ENCODE measurements at places on chromosomes 5 and 9.
A peak's percentile ranks its signal among the peaks of the same experiment; 100 is the strongest.

GRCh38 chr5:174325431-174325830 lies 279.9 kb downstream of the NSG2 start:
- no peak for DNase-seq

GRCh38 chr5:148398698-148399121 lies 15.0 kb downstream of the FBXO38 start:
- DNase-seq = no peak

DNA sequence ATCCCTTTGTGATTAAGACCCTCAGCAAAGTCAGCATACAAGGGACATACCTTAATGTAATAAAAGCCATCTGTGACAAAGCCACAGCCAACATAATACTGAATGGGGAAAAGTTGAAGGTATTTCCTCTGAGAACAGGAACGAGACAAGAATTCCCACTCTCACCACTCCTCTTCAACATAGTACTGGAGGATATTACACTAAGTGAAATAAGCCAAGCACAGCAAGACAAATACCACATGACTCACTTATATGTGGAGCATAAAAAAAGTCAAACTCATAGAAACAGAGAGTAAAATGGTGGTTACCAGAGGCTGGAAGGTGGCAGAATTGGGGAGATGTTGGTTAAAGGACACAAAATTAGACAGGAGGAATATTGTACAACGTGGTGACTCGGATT lies 118.1 kb upstream of the NFIL3 start:
- DNase-seq = no peak

DNA sequence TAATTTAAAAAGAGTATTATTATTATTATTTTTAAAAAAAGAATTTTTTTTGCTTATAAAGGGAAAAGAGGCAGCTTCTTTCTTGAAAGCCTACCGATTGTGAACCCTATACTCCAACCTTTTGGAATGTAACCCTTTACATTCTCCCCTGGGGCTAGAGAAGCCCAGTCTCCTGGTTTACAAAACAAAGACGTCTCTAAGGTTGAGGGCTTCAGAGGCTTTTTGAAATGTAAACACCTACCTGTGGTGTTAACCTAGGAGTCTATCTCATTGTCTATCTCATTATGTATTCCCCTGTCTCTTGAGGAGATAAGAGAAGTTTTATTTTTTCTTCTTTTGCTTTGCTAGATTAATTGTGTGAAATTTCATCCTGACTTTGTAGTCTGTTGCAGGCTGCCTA lies 4.7 kb downstream of the TNFSF8 start:
- no peak for DNase-seq

DNA sequence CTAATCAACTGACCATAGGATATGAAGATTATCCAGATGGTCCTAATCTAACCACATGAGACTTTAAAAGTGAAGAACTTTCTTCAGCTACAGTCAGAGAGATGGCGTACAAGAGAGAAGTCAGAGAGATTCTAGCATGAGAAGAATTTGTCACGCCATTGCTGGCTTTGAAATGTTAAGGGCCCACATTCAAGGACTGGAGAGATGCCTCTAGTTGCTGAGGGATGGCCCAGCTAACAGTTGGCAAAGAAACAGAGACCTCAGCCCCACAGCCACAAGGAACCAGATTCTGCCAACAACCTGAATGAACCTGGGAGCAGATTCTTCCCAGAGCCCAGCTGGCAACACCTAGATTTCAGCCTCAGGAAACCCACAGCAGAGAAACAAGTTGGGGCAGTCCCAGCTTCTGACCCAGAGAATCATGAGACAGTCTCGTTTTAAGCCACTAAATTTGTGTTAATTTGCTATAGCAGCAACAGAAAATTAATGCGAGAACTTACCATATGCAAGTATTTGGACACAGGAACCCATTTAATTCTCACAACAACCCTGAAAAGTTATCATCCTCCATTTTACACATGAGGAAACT lies 132.0 kb downstream of the MLLT3 start:
- no peak for DNase-seq

DNA sequence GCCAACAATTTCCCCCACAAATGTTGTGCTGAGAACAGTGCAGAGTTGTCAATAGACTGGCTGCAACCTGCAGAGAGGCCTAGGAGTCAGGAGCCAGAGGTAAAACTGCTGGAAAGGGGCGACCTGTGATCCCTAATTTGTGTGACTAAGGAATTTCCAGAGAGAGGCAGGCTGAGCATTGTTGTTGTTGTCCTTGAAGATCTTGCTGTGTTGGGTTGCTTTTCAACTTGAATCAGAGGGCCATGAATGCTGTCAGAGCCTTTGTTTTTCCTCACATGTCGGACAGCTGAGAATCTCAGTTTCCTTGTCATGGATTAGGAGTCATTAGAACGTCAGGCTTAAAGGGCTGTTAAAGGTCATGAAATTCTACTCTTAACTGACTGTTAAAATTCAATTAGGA lies 134.6 kb upstream of the ASTN2 start:
- DNase-seq = no peak

GRCh38 chr9:35104586-35104985 lies 1.7 kb upstream of the STOML2 start:
- DNase-seq = no peak

- DNase-seq = no peak
These were observed 28.2 kb downstream of the PUM3 start for GRCh38 chr9:2815661-2816060.

DNA sequence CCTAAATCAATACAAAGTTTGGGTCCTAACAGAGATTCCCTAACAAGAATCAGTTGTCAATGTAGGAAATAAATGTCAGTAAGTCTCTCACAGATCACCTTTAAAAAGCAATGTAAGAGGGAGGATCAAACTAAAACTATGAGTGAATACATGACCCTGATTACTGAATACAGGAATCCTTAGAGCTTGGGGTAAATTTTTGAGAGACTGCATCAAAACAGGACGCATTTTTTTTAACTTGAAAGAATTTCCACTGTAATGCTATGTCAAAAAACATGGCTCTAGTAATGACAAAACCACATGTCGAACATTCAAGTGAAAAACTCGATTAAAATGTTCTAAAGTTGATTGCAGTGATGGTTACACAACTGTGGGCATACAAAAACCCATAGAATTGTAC lies 21.9 kb downstream of the ZDHHC21 start:
- DNase-seq = no peak

- peak; percentile 49 for DNase-seq
These were observed 166.7 kb downstream of the PAPPA start for GRCh38 chr9:116320290-116320689.

Data from left ventricle myocardium superior (tissue), 1 donor.